Stimulated activated CD4-positive, alpha-beta T cell treated with anti-CD3 and anti-CD28 coated beads, Interleukin-4, amount 100 ng/mL, for 1 hour (primary cell): ENCODE measurements at places on chromosomes 11 and 22.
A peak's percentile ranks its signal among the peaks of the same experiment; 100 is the strongest.

GRCh38 chr11:70372076-70372475 is 26.3 kb upstream of the CTTN start:
- DNase-seq: no peak

- no peak for DNase-seq
Observed at GRCh38 chr22:37213941-37214730, 1.9 kb upstream of the SSTR3 start.

GRCh38 chr11:44671234-44671633 is 55.5 kb upstream of the TSPAN18 start:
- no peak for DNase-seq

GRCh38 chr22:18994056-18994455 is 58.0 kb upstream of the PRODH start:
- no peak for DNase-seq

- no peak for DNase-seq
Observed at GRCh38 chr11:117479372-117479771, 151.7 kb downstream of the CEP164 start.

GRCh38 chr22:43488031-43488866 is 76.4 kb downstream of the MPPED1 start:
- DNase-seq: no peak

GRCh38 chr11:121589946-121590537 is 137.3 kb upstream of the SORL1-AS1 start:
- no peak for DNase-seq

DNA sequence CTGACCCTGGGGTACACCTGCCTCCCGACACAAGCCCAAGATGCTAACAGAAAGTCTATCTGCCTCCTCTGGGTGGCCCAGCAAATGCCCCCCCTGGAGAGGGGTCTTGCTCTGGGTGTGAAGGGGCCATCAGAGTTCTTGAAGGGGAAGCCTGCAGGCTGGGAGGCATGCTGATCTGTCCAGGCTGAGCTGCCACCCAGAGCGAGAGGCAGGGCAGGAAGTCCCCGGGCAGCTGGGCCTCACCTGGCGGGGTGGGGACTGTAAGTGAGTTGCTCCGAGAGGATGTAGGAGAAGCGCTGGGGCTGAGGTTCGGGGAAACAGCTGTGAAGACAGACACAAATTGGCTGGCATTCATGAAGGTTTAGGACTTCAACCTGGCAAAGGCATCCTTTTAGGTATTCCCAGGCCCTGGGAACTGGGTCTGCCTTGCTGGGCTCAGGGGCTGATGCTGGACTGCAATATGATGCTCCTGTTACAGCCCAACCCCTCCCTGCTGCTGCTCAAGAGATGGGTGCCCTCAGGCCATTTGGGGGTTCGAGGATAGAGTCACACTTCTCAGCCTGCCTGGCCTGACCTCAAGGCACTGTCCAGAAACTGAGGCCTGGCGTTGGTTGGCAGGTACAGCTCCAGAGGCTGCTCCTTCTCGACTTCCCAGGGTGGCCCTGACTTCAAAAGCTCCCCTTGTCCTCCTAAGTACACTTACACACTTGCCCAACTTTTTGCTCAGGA is 60.2 kb upstream of the LYVE1 start:
- DNase-seq: peak; percentile 15

- no peak for DNase-seq
Observed at GRCh38 chr11:107567739-107568335, 2.3 kb upstream of the ALKBH8 start.
